Activated CD4-positive, CD25-positive, alpha-beta regulatory T cell treated with anti-CD3 and anti-CD28 coated beads, Interleukin-2, amount 50 U/mL, for 72 hours (primary cell): ENCODE measurements at places on chromosomes 4 and X.

DNA sequence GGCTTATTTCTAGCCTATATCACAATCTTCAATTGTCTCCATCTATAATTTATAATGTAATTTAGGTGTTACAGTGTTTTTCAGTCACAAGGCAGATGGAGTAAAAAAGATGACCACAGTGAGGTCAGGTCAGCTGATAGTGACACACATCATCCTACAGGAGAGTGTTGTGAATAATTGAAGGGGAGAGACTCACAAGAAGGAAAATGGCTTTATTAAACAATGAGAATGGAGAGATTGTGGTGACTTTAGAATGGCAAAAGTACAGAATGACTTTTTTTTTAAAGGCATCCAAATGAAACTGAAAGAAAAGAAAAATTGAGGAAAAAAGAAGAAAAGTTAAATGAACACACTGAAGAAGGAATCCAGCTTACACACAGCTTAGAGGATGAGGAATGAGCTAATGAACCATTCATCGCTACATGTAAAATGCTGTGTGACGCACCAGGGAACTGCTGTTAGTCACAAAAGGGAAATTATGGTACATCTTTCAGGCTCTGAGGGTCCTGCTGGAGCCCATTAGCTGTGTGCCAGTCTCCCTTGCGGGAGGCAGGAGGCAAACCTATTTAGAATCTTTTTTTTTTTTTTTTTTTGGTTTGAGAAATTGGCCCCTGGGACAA is 56.6 kb downstream of the SPRY1 start:
- DNase-seq: no peak

GRCh38 chr4:128596853-128597252 is 212.6 kb upstream of the JADE1 start:
- no peak for DNase-seq

DNA sequence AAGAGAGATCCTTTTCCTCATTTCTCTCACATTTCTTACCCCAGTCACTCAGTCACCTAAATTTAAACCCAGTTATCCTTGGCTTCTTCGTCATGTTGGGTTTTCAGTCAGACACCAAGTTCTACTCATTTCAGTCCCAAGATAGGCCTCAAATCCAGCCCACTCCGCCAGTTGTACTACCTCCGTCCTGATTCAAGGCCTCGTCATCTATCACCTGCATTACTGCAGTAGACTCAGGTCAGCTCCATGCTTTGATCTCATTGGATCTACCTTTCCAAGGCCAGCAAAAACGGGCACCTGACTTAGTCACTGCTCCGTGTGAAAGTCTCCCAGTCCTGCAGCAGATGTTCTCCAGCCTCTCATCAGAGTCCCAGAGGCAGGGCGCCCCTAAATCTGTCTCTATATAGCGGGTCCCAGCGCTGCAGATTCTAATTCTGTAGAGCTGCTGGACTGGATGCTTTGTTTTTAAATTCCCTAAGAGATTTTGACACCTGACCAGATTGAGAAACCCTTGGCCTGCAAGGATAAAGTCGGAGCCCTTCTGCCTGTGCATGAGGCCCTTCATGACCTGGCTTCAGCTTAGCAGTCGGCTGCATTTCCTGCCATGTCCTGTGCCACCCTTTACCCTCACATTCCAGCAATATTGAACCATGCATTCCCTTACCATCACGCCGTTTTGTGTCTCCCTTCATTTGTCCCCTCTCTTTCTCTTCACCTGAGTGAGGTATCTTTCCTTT is 53.7 kb downstream of the ZFX start:
- DNase-seq: no peak

DNA sequence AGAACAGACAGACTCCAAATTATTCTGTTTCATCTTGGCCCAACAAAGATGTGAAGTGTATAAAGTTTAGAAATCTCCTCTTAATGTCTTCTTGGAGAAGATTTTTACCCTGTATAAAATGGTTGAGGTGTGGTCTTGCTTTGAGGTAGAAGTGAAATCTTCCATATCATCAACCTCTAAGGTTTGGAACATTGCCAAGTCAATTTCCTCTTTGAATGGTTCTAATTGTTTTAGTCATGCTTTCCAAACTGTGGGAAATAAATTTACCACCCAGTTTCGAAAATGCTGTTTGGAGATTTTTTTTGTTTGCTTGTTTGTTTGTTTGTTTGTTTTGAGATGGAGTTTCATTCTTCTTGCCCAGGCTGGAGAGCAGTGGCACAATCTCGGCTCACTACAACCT is 174.1 kb upstream of the ADAMTS3 start:
- no peak for DNase-seq

DNA sequence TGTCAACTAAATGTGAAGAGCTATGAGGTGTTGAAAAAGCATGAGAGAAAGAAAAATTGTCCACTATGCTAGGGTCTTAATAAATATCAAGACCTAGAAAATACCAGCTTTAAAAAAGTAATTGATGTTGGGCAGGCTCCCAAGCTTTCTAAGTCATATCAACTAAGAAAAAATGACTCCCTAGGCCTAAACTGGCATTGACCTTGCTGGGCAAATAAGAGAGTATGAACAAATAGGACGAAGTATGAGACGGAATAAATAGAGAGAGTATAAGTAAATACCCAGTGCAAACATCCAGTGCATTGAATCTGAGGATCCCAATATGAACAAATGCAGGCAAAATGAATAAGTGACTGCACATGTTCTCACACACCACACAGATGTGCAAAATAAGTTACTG is 3.2 kb downstream of the KDR start:
- no peak for DNase-seq

DNA sequence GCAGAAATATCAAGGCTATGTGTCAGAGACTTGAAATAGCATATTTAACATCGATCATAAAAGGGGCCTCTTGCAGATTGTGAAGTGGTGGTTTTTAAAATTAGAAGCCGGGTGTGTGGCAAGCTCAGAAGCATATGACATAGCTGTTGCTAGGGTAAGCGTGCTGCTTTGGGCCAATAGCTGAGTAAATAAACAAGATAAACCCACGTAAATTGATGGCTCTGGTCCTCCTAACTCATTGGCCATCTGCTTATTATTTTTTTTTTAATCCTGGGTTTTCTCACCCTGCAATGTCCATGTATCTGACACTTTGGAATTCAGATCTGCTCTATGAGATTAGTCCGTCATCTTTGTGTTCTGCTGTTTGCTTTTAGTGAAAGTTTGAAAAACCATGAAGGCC is 32.6 kb upstream of the STOX2 start:
- DNase-seq: no peak

DNA sequence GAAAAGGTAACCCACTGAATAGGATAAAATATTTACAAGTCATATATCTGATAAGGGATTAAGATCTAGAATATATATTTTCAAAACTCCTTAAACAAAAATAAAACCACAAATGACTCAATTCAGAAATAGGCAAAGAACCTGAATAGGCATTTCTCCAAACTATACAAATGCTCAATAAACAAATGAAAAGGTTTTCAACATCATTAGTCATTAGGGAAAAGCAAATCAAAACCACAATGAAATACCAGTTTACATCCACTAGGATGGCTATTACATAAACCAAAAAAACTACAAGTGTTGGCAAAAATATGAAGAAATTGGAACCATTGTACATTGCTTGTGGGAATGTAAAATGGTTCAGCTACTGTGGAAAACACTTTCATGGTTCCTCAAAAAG is 167.0 kb upstream of the GALNT7 start:
- DNase-seq: no peak

DNA sequence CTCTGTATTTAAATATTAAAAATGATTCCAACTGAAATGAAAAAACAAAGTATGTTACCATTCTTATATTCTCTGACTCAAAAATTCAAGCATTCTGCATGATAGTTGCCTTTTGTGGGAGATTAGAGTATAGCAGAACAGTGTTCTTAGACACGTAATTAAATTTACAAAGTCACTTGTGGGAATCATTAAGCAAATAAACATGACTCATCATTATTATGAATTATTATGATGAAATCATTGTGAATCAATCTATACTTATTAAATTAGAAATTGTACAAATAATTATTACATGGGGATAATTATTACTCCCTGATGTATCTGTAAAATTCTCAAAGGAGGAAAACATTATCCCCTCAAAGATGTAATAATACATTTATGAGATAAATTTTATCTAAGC is 358.9 kb upstream of the FSTL5 start:
- DNase-seq: no peak

DNA sequence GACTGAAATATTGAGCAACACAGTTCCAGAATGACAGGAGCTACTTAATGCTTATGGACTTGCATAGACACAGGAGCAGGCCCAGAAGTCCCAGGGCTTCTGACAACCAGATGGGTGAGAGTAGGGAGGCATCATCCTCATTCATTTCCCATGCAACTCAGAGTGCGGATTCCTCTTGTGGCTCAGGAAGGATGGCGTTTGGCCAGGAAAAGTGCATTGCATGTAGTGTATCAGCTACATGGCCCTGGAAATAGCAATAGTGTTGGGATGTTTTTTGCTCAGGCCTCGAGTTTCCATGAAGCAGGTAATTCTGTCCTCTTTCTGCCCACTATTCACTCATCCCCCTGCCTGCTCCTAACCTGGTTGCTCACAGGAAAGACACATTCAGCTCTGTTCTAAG is 136.6 kb downstream of the PDGFRA start:
- no peak for DNase-seq

- DNase-seq: no peak
Measured at GRCh38 chr4:966266-967112, 6.9 kb downstream of the DGKQ start.

- no peak for DNase-seq
Measured at GRCh38 chr4:166987026-166987425, 247.3 kb downstream of the SPOCK3 start.

- no peak for DNase-seq
Measured at GRCh38 chr4:15890246-15890829, 48.2 kb downstream of the FGFBP1 start.

GRCh38 chr4:182530451-182530850 is 287.2 kb downstream of the TENM3 start:
- DNase-seq: no peak

DNA sequence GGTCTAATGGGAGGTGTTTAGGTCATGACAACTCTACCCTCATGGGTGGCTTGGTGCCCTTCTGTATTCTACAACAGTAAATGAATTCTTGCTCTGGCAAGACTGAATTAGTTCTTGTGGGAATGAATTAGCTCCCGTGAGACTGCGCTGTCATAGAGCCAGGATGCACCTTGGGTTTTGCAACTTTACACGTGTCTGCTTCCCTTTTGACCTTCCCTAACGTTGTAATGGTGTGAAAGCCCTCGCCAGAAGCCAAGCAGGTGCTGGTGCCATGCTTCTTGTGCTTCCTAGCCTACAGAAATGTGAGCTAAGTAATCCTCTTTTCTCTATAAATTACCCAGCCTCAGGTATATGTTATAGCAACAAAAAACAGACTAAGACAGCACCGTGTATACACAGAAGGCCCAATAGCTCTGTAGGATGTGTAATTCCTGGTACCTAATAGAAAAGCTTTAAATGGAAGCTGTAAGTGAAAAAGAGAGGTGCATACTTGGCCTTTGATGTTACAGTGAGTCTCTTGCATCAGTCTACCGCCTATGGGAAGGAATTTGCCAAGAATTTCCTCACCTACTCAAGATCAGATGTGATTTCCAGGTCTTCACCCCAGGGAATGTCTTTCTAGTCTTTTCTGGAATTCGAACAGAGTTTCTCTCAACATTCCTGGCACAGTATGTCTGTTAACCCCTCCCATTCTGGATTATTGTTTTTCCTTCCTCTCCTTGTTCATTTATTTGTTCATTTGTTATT is 3.2 kb upstream of the ENPEP start:
- DNase-seq: no peak

DNA sequence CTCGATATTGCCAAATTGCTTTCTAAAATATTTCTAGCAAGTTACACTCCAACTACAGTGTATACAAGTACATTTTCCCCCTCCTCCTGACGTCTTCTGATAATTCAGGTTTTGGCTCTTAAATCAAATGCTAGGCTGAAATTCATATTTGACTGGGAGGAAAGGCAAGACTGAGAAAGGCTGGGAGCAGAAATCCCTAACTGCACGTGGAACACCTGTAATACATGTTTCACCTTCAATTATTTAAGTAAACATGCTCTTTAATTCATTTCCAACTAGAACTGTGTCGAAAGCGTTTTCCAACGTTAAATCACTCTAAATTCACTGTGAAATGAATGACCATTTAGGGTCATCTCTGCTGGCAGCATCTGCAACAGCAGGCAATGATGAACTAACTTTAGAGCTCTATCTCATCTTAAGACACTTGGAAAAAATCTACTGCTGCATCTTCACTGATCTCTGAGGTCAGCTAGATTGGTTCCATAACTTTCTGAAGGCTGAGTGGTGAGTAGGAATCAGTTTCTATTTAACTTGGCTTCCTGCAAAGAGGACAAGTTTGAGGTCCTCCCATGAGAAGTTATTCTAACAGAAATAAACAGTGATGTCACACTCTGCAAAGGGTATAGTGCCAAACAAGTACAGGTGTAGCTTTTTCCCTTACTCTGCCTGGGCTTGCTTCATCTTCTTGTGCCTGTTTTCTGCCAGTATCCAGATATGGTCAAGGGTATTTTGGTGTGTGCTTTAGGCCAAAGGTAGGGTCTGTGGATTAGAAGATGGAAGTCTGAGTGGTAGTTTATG is 144.3 kb upstream of the PAK3 start:
- DNase-seq: no peak

DNA sequence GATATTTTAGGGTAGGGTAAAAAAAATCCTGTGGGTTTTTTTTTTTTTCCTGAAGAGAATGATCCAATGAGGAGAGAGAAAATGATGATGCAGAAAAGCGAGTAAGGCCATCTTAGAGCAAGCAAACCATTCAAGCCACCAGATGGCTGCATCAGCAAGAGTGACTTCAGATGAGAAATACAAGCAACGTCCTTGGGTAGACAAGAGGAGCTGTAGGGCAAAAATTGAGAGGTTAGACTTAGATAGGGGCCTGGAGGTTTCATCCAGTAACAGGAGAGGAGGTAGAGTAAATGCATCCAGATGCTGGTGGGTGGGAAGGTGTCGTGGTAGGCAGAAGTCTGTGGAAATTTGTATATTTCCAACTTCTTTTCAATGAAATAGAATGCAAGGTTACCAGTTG is 14.6 kb downstream of the FTHL17 start:
- DNase-seq: no peak

GRCh38 chr4:120853161-120853935 is 69.2 kb downstream of the PRDM5 start:
- no peak for DNase-seq

GRCh38 chrX:13778916-13779315 is 38.0 kb downstream of the GPM6B start:
- DNase-seq: no peak

DNA sequence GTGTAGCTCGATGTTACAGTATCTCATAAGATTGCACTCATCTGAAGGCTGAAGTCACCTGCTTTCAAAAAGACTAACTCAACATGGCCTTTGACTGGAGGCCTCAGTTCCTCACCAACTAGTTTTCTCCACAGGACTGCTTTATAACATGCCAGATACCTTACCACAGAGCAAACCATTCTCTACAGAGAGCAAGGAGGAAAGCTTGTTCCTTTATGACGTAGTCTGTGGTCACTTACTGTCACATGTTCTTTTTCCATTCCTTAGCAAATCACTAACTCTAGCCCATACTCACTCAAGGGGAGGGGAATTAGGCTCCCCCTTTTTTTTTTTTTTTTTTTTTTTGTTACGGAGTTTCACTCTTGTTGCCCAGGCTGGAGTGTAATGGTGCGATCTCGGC is 3.2 kb downstream of the THAP9 start:
- no peak for DNase-seq
